ENCODE measurements at places on chromosomes 12 and 14. TPM values are rescaled to one million over a fixed set of nuclear protein-coding genes. Genes with fewer than 3 reads are reported as not detected.

DEGS2 gene
- 9.7 TPM for total RNA-seq

TAPBPL gene
- 1.8 TPM for total RNA-seq

TAS2R42 gene
- not detected for total RNA-seq

IL31 gene
- not detected for total RNA-seq

CLEC9A gene
- not detected for total RNA-seq

EIF2S3B gene
- 0.79 TPM for total RNA-seq

KRT77 gene
- total RNA-seq, result not detected

IAPP gene
- total RNA-seq, result not detected

TMEM119 gene
- total RNA-seq, result not detected

GRCh38 chr12:9735601-9736000 is 2.7 kb upstream of the CLECL1 start:
- DNase-seq, result no peak

GRCh38 chr14:92437729-92438285 is 75.8 kb upstream of the RIN3 start:
- DNase-seq, result no peak

- DNase-seq, result no peak
These were observed 22.8 kb downstream of the C14orf132 start for GRCh38 chr14:96062010-96062409.

DNA sequence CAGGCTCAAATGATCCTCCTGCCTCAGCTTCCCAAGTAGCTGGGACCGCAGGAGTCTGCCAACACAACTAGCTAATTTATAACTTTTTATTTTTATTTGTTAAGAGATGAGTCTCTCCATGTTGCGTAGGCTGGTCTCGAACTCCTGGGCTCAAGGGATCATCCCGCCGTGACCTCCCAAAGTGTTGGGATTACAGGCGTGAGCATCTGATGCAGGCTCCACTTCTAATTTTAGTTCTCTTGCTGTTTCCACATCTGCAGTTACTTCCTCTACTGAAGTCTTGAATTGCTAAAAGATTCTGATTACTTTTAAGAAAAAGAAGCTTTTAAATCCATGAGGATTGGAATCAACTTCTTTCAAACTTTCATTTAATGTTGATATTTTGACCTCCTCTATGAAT is 13.4 kb upstream of the SNX6 start:
- DNase-seq, result no peak

- DNase-seq, result no peak
These were observed 48.8 kb downstream of the KCNJ8 start for GRCh38 chr12:21725731-21726130.

DNA sequence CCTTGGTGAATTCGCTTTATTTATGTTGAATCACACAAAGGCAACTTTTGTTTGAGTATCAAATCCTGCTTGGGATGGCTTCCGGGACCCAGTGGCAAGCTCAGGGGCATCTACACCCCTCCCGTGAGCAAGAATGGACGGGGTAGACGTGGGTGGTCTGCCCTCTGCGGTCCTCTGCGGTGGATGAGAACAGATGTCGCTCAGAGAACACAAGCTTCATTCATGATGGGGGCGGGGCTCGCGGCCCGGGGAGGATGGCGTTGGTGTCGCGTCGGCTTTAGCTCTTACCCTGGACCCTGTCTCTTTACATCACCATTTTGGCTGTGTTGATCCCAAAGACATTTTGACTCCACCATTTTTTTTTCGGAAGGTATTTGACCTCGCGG is 158.5 kb upstream of the RTL1 start:
- DNase-seq, result no peak

DNA sequence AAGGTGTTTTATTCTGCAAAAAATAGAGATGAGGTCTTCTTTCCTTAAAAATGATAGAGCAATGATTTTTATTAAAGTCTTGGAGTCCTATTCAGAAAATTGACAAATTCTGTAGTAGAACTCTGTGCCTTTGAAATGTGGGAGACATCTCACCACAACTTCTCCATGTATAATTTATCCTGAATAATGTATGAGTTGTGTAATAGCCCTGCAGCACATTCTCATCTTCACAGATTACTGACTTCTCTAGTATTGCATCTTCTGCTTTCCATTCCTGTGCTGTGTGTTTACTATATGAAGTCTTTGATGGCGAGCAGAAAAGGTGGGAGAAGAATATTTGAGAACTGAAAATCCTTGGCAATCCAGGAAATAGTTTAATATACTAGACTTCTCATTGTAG is 255.6 kb downstream of the TTC6 start:
- no peak for DNase-seq

DNA sequence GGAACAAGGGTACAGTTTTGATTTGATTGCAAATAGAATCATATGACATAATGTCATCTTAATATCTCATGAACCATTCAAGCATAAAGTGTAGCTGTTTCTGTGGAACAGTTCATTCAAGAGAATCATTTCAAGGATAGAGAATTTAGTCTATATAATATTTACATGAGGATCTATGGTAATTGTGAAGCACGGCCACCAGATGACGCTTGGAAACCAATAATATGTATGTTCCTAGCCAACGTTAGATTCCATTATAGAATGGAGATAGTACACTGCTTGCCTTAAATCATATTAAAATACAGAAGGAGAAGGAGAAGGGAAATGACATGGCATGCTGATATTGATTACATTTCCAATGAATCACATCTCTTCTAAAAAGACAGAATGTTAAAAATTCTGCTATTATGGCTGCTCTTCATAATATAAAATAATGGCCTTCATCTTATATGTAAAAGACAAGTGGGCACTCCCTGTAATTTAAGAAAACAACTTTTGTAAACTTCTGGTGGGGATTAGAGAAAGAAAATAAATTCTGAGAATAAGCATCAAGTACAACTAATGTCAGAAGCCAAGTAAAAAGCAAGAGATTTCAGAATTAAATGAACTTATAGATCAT is 351.0 kb downstream of the NAV3 start:
- DNase-seq, result peak; percentile 41
